ENCODE measurements at places on chromosomes 7 and 10. TPM values are rescaled to one million over a fixed set of nuclear protein-coding genes. Genes with fewer than 3 reads are reported as not detected.

DNA sequence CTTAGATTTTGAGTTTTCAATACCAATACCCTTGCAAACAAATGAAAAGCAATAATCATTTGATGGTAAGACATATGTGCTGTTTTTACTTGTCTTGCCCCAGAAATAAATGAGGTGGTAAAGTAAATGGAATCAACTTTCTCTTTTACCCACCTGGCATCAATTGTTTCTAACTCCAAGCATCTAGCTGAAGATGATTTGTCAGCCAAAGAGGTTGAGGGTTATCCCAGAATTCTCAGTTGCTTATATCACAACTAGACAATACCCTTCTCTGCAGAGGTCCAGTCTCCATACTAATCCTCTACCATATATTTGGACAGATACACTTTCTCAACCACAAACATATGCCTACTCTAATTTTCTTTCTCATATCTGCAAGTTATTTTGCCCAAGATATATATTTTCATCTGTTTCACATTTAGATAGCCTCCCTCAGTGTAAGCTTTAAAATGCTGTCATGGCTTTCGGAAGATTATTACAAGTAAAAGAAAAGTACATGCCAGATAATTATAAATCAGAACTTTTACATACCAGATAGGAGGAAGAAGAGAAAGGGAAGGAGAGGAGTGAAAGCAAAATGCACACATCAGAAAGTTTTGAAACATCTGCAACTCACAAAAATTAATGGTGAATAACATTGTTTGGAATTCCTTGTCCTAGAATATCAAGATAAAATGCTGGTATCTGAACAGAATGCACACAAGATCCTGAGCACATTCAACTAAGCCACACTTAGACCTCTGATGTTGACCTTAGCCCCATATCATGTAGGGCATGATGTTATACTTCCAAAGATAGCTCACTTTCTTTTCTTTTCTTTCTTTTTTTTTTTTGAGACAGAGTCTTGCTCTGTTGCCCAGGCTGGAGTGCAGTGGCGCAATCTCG, 146.6 kb downstream of the REEP3 start:
- no peak for DNase-seq

DNA sequence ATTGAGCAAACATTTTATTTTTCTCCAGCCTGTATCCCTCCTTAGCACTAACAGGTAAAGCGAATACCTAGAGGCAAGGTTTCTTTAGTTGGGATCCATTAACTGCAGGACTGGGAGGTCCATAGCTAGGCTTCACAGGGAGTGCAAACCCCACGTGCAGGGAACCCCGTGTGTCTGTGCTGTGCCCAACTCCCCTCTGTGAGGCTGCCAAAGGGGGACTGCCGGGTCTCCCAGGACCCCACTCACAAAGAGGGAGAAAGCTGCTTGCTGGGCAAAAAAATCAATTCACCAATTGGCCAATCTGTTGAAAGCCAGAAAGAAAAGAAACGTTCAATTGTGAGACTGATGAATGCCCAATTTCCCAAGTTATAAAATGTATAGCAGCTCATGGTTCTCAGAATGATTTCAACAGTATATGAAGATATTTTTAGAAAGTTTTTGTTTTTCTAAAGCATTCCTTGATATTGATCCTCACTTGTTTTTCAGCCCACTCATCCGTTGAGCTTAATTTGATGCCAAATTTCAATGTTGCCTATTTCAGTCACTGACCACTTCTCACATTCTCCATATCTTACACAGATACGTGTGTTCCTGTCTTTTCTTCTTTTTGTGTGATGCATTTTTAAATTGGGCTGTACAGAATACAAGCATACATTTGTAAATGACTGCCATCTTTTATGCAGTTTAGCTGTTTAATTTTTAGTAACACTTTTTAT, 202.7 kb upstream of the PRSS58 start:
- no peak for DNase-seq

GRCh38 chr7:151173386-151174245, 6.1 kb upstream of the GBX1 start:
- DNase-seq = no peak

DNA sequence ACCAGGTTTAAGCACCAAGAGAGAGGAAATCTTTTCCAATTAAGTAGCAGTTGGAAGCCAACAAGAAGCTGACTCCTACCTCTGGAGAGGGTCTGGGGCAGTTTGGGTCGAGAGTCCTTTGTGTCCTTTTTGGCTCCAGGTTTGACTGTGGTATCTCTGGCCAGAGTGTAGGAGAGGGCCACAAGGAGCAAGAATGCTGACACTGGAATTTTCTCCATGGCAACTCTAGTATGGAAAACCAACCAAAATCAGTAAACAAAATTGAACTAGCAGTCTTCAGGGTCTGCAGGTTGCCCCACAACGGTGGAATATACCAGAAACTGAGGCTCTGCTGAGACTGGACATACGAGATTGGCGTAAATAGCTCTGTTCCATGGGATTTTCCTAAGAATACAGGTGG, 3.2 kb downstream of the AGR2 start:
- DNase-seq = no peak

Gene PLEKHS1
- not detected for total RNA-seq

Gene MMD2
- total RNA-seq = not detected

Gene MAGI2
- total RNA-seq = 0.26 TPM

Data from dermis microvascular lymphatic vessel endothelial cell (primary cell).